Central memory CD8-positive, alpha-beta T cell (primary cell): ENCODE measurements at places on chromosomes 2 and 18.

- DNase-seq: no peak
Observed at GRCh38 chr2:102072741-102073140, 69.8 kb upstream of the IL1R1 start.

DNA sequence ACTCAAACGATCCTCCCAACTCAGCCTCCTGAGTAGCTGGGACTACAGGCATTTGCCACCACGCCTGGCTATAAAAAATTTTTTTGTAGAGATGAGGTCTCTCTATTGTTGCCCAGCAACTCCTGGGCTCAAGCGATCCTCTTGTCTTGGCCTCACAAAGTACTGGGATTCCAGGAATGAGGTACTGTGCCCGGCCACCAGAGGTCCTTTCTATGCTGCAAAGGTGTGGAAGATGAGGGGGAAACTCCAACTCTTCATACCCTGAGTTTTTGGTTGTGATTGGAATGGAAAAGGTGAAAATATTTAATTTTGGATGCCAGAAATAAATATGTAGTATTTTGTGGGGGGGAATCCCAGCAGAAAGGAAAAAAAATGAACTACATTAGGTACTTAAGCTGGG is 36.0 kb downstream of the MRPL33 start:
- DNase-seq: no peak

- no peak for DNase-seq
Observed at GRCh38 chr2:205768341-205768740, 86.0 kb downstream of the NRP2 start.

- no peak for DNase-seq
Observed at GRCh38 chr2:23662941-23663920, 263.7 kb downstream of the ATAD2B start.

GRCh38 chr18:3468833-3469232 is 18.9 kb downstream of the TGIF1 start:
- DNase-seq: no peak
